CD4-positive, alpha-beta T cell treated with Interleukin-6 at 100 ng/mL for 8 hours (primary cell): ENCODE measurements at places on chromosomes 3 and 15.

GRCh38 chr3:149967086-149967685, 3.5 kb downstream of the PFN2 start:
- peak; percentile 24 for DNase-seq

DNA sequence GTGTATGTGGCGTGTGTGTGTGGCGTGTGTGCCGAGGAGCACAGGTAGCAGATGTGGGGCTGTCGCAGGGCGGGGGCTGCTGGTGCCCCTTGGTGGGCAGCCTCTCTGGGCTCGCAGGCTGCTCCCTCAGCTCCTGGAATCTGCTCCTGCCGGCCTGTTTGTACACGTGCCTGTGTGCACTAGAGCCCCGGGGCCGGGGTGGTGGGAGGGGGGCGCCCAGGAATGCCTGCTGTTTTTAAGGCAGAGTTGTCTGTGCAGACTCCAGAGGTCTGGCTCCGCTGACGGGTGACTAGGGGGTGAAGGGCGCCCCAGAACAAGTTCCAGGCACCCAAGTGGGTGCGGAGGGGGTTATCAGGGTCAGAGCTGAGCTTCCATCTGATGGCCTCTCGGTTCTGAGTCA, 112.2 kb downstream of the FBLN2 start:
- DNase-seq, result no peak

DNA sequence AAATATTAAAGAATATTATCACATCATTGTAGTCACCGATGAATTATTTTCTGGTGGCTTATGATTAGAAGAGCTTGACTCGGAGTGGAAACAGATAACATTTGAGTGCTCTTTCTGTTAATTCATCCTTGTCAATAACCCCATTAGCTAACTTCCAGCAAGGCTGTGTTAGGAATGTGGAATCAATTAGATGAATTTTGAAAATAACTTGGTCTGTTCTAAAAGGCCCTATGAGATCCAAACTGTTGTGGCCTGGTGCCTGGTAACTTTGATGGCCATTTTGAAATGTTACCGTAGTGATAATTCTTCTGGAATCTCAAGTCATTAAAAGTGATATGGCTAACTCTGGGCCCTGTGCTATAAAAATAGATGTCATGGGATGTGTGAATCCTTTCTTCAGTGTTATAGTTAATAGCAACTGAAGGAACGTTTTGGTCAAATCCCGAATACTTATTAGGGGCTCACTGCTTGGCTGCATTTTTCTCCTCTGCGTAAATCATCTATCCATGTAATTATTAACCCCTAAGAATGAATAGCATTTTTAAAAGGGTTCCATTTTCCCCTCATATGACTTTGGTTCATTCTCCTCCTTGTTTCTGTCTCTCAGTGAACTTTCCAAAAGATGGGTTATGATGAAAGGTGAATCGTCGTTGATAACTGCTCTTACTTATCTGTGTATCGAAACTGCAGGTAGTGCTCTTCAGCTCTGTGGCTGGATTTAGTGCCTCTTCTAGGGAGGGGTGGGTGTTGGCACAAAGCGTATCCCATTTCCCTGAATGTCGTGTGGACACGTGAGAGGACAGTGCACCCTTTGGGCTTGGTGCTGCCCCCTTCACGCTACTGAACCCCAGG, 82.7 kb downstream of the IGF1R start:
- DNase-seq, result no peak

- DNase-seq, result no peak
Measured at GRCh38 chr3:134839422-134839821, 44.4 kb downstream of the EPHB1 start.

- peak; percentile 48 for DNase-seq
Measured at GRCh38 chr3:94004301-94004910, 24.0 kb downstream of the STX19 start.

- DNase-seq, result no peak
Measured at GRCh38 chr15:33894193-33894592, 74.1 kb upstream of the CHRM5 start.

- no peak for DNase-seq
Measured at GRCh38 chr3:62607287-62608029, 234.1 kb upstream of the FEZF2 start.

GRCh38 chr3:189941679-189942078, 179.0 kb downstream of the P3H2 start:
- DNase-seq, result no peak

DNA sequence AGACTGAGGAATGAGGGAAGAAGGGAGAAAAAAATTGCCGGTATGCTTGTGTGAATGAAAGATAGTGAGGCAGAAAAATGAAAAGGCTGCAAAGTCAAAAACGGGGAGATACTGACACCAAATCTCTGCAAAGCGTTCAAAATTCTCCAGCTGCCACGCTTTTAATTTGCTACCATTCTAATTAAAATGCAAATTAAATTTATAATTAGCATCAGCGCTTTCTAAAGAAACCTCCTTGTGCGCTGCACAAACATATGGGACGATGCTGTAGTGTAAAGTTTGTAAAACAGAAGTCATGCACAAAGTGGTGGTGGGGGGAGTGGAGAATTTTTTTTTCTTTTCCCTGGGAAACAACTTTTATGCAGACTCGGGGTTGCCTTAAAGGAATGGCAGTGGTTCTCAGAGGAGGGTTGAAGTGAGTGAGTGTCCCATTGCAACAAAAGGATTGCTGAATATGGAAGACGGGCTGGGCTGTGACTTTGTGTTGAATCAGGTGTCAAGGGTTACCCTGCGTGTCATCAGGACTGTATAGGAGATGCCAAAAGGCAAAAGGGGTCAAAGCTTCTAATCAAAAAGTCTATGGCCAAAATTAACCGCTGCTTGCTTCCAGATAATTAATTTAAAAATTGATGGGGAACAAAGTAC, 472.2 kb downstream of the NR2F2 start:
- no peak for DNase-seq

DNA sequence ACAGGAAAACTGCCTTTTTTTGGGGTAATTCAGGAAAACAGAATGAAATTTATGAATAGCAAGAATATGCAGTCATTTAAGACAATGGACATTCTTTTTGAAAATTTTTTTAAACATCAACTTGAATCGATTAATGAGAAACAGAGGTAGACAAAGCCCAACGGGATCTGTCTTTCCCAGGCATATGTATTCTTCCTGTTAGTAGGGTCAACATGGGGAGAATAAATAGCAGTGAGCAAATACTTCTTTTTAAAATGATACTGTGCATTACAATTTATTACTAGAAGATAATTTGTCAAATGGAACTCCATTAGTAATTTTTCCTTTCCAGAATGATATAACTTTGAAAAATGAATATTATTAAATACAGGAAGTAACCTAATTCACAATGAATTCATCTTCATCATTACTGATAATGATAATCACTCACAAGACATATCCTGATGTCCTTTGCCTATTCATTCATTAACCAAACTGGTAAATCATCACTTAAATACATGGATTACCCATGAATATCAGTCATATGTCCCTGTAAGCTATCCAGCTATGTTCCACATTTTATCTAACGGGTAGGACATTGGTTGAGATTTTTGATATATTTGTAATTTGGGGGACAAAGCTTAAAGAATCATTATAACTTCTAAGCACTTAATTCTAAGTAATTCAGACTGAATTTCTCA, 209.2 kb upstream of the CDIN1 start:
- DNase-seq, result no peak

DNA sequence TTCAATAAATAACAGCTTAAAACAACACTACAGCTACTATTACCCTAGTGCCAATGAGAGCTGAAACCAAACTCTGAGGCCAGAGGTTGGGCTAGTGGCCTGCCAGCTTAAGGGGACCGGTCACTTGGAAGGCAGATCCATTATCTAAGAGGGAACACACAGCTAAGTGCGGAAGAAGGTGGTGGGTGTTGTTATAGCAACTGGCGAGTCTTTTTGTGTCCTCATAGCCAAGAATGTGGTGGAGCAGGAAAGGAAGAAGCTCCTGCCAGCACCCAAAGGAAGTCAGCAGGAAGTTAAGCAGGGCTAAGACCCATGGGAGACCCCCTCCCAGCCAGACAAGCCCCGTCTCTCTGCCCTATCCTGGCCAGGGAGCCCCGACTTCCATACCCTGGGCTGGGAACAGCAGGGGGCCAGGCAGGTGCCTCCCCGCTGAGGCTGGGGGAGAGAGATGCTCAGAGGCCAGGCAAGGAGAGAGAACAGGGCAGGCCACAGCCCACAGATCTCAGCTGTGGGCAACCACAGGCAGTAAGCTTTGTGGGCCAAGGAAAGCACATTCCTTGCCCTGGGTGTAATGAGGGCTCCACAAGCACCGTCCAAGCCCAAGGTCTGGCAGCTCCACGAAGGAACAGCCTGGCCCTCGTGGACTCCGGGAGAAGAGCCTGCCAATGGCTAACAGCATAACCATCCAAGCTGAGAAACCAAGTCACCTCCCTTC, 34.0 kb upstream of the HRH1 start:
- no peak for DNase-seq

GRCh38 chr3:165347526-165347925, 151.3 kb upstream of the SLITRK3 start:
- DNase-seq, result no peak

GRCh38 chr3:142022381-142022780, 127.0 kb downstream of the TFDP2 start:
- no peak for DNase-seq

DNA sequence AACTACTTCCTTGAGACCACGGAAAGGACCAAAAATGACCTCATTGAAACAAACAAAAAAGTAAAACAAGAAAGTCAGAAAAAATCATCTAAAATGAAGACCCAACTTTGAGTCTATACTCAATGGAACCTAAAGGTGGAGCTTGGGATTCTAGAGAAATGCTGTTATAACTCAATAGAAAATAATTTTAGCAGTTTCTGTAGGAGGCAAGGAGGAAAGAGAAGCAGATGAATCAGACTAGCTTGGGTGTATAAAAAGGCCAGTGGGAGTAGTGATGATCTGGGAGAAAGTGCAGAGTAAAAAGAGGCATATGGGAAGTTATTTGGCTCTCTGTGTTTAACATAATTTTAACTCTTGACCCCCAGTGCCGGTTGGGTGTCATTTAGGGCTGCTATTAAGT, 94.4 kb downstream of the TMCO5A start:
- DNase-seq, result no peak

DNA sequence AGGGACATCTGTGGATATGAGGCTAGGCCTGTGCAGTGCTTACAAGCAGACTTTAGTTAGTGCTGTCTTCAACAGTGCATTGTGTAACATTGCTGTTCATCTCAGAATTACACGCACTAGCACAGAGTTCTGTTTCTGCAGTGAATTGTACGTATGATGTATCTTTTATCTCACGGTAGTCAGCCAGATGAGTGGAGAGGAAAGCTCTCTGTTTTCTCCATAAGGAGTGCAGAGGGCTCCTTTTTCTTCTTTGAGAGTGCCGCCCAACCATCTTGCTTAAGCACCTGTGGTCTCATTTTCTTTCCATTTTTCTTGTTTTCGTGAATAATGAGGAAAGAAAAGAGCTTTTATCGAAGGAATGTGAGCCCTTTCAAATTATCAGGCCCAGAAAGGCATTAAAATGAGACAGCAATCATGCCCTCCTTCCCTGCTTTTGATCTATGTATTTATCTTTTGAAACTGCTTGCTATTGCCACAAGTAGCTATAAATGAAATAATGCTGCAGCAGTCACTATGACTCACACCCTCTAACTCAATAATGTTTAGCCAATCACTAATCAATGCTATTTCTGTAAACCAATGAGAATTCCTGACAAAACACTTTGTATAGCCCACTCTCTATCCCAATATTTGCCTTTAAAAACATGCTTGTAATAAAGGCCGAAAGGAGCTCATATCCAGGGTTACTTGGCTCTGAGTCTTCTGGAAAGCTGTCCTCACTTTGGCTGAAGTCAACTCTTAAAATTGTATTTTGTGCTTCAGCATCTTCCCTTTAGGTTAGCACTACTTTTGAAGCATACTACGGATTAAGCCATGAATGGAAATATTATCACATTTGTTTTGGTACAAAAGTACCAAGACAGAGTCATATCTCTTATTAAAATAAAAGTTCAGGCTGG, 226.0 kb upstream of the P2RY1 start:
- no peak for DNase-seq

DNA sequence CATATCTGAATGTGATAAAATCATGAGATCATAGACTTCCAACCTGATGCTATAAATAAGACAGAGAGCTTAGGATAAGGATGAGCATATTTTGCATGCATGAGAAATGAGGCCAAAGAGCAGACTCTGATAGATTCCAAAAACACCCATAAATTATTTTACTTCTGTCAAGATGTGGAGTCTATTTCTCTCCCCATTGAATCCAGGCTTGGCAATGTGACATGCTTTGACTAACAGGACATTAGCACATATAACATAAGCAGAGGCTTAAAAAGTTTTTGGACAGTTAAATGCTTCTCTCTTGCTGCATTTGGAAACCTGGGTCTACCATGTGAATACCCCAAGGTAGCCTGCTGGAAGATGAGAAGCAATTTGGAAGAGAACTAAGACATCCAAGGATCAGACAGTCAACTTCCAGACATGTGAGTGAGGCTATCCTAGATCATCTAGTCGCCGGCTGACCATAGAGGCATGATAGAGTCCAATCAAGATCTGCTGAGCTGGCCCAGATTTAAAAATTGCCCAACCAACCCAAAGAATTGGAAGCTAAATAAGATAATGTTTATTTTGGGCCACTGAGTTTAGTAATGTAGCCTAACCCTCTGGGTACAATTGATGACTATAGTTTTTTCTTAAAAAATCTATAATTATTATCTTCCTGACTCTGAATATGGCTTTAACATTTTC, 30.3 kb downstream of the MYLK start:
- no peak for DNase-seq

- no peak for DNase-seq
Measured at GRCh38 chr3:12875857-12876836, 34.8 kb upstream of the RPL32 start.

DNA sequence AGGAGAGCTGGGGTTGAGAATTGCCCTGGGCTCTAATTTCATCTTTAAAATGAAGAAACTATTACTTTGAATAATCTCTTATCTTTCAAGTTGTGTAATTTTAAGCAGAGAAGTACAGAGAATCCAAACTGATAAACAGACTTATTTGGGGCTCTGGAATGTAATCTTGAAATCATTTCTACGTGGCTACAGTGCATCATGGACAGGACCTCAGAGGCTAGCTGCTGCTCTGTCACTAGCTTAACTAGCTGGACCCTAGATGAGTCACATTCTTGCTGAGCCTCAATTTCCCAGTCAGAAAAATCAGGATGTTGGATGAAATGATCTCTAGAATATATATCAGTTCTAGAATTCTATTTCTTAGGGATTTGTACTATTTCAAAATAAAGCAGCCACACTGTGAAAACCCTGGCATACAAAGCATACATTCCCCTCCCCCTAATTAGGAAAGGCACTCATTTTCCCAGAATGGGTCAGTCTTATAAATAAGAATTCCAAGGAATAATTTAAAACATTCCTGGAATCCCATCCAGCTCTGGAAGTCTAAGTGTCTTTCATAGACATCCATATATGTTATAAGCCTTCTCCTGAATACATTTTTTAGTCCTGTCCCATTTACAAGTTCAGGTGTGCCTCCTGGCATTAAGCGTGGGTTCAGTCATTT, 47.2 kb downstream of the RASGRP1 start:
- DNase-seq, result no peak
